Epithelial cell of proximal tubule (primary cell): ENCODE measurements at places on chromosomes 1 and 21. TPM values are rescaled to one million over a fixed set of nuclear protein-coding genes. Genes with fewer than 3 reads are reported as not detected.
A peak's percentile ranks its signal among the peaks of the same experiment; 100 is the strongest.

DNA sequence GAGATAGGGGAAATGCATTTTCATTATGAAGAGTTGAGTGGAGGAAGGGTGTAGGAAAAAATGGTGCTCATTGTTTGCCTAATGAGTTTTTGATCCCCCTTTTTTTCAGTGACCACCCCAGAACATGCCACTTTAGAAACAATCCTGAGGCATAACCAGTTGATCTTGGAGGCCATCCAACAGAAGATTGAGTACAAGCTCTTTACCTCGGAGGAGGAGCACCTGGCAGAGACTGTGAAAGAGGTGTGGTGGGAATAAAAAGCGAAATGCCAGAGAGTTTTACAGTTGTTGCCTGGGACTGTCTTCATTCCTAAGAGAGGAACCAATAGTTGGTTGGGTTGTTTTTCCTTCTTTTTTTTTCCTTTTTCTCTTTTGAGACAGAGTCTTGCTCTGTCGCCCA, 54.3 kb upstream of the EPHA8 start:
- no peak for DNase-seq

GRCh38 chr21:42508371-42508770, 5.3 kb upstream of the SLC37A1 start:
- no peak for DNase-seq

The LBR gene
- total RNA-seq = 51.7 and 92.0 TPM in 2 replicates

DNA sequence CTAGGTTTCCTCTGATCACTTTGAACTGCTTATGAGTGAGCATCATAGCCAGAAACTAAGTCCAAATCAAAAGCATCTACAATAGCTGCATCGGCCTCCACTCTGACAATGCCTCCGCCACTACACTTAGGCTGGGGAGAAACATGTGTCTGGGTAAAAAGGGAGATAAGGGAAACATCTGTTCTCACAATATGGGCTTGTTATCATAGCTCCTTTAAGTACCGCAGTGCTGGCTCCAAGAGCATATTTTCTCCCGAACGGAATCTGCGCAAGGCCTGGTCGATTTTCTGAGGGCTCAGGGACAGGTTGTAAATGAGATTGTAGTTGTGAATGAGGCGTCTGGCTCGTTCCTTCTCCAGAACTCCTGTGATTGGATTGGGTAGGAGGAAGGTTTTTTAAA, 63.9 kb upstream of the CYP2J2 start:
- no peak for DNase-seq

DNA sequence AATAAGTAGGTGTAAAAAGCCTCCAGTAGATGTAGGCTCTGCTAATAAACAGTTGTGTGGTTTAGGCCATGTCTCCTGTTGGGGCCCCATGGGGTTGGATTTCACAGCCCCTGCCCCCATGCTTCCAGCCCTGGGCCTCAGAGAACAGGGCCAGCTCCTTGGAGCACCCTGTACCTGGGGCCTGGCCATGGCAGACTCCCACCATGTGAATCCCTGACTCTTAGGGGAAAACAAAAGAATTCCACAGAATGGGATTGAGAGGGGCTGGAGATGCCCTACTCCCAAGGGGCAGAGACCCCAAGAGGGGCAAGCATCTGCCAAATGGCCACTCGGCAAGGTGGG, 11.5 kb downstream of the LRP8 start:
- no peak for DNase-seq

- no peak for DNase-seq
These were observed 4.4 kb upstream of the SLC27A3 start for GRCh38 chr1:153770797-153771196.

The LCA5L gene
- 0.23 and 0.65 TPM in 2 replicates for total RNA-seq

The SETSIP gene
- 0.14 TPM in 1 of 2 replicates, not detected in the other for total RNA-seq

DNA sequence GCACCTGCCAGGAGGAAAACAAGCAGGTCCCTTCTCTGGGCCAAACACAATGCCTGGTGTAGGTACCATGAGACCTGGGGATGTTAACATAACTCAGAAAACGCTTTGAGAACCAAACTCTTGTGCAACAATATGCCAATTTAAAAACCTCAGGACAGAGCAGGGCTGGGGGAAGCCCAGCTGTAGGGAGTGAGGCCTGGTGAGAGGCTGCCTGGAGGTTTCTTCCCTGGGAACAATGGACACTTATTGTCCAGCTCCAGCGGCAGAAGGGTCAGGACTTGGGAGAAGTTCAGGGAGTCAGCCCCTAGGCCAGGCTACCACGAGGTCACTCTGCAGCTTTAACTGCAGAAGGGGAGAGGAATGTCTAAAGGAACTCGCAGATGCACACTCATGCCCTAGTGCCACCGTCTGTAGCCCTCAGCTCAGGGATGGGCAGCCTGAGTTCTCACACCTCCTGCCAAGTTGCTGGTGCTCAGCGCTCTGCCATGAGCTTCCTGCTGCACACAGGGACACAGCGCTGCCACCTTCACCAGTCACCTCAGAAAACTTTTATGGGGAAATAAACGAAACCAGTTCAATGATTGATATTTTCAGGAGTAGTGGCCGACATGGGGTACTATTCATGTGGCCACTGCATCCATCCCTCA, 8.5 kb downstream of the GPR157 start:
- no peak for DNase-seq

The KCNT2 gene
- total RNA-seq = 0.80 and 1.7 TPM in 2 replicates

GRCh38 chr1:246306415-246307037, 200.6 kb downstream of the SMYD3 start:
- DNase-seq = no peak

- no peak for DNase-seq
These were observed 4.4 kb downstream of the NDUFS2 start for GRCh38 chr1:161206411-161207140.

GRCh38 chr1:85264150-85264549, 4.7 kb upstream of the C1orf52 start:
- DNase-seq = no peak

DNA sequence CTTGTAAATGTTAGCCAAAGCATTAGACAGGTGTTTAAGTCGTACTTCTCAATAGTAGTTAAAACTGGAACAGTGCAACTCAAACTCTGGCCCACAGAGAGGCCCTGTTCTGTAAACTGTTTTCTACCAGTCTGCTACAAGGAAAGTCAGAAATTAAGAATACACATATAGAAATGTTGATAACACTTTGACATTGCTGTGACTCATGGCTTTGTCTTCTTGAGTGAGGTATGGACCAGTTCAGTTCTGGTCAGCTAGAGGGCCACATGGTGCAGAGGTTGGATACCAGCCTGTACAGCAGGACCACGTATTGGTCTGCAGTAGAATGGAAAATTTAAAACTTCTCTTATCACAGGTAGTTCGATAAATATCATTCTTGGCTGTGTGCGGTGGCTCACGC, 22.3 kb downstream of the ZBTB8B start:
- DNase-seq = no peak

DNA sequence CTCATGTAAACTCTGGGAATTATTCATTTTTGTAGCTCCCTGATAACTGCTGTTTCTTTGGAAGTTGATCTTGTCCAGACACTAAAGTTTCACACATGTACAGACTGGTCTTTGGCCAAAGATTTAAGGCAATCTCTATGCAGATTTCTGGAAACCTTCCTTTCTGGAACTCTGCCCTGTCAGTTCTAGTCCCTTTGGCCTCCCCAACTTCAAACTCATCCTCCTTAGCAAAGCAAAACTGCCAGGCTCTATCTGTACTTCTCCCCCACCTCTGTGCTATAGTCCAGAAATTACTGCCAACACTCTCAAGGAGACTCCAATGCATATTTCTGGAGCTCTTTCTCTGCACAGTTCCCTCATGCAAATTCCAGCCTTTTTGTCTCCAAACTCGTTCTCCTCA, 36.5 kb downstream of the C1orf198 start:
- no peak for DNase-seq

DNA sequence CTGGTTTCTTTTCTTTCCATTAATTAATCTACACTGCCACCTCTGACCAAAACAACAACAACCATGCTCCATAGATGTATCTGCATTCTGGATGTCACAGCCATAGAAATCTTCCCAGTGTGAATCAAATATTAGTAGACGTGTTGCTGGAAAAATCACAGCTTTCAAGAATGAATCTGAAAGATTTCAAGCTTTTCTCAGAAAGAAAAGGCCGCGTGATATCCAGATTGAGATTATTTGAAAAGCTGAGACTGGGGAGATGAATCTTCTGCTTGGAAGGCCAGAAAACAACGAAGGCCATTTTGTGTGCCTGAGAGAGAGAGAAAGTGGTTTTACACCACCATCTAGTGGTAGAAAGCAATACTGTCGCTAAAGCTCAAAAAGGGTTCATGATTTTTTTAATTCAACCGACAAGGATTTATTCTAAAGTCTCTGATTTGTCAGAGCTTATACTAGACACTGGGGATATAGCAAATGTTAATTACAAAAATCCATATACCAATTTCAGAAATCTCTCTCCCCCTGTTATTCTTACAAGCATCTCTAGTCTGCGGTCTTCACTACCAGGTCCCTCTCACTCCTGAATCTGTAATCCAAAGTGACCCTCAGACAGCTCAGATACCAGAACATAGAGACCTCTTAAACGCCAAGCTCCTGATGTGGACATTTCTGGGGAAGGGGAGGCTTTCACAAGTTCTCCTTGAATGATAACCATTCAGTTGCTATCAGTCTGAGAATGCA, 87.5 kb upstream of the SGIP1 start:
- DNase-seq = peak; percentile 29

DNA sequence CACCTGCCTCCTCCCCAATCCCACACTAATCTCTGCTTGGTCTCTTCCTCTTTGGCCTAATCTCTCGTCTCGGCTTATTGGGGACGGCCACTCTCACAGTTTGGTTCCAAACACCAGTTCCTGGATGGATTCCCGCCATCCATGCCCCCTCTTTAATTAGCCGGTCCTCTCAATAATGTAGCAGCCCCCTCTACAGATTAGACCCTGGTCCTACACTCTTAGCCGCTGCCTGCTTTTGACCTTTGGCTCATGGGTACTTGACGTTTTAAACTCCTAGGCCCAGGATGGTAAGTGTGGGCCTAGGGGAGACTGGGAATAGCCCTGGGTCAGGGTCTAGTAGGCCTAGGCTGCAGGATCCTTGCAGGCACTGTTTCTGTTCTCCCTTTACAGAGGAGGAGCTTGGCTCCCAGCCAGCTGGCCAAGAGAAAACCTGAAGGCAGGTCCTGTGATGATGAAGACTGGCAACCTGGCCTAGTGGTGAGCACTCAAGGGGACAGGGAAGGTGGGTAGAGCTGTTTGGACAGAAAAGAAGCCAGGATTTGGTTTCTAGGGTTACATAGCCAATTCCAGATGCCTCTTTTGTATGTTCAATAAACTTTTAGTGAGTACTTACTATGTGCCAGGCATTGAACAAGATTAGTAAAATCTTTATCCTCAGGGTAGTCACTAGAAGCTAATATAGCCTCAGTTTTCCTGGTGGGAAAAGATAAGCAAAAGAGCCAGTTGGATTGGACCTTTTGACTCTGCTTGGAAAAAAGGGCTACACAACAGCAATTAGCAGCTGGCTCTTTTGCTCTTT, 758 bp downstream of the RAD54L start:
- DNase-seq = no peak

- no peak for DNase-seq
These were observed 24.2 kb upstream of the PHTF1 start for GRCh38 chr1:113783254-113784103.

GRCh38 chr1:88982055-88982454, 10.4 kb downstream of the KYAT3 start:
- DNase-seq = no peak

The AZIN2 gene
- 0.98 and 9.6 TPM in 2 replicates for total RNA-seq

DNA sequence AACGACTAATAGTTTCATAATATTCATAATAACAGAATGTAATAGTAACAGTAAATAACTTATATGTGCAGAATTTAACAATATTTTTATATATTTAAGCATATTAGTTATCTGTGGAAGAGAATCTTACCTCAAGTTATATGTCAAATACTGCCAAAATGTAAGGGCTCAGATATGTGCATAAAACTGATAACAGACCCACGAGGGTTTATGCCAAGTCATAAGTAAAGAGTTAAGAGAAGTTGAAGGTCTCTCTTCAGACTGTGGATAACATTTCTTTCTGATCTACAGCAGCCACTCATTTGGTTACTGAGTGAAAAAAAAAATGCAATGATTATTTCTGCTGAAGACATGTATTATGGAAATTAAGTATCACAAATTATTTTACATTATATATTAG, 1167.8 kb upstream of the NCAM2 start:
- no peak for DNase-seq

- DNase-seq = no peak
These were observed 13.9 kb downstream of the AKR7A3 start for GRCh38 chr1:19274636-19275035.

The G0S2 gene
- 12.9 and 41.0 TPM in 2 replicates for total RNA-seq

The TSPAN2 gene
- total RNA-seq = 4.6 and 5.0 TPM in 2 replicates

The CLDN8 gene
- total RNA-seq = not detected in 2 replicates

The TTC34 gene
- 0.07 and 0.46 TPM in 2 replicates for total RNA-seq

The SH3GLB1 gene
- total RNA-seq = 19.7 and 26.4 TPM in 2 replicates

DNA sequence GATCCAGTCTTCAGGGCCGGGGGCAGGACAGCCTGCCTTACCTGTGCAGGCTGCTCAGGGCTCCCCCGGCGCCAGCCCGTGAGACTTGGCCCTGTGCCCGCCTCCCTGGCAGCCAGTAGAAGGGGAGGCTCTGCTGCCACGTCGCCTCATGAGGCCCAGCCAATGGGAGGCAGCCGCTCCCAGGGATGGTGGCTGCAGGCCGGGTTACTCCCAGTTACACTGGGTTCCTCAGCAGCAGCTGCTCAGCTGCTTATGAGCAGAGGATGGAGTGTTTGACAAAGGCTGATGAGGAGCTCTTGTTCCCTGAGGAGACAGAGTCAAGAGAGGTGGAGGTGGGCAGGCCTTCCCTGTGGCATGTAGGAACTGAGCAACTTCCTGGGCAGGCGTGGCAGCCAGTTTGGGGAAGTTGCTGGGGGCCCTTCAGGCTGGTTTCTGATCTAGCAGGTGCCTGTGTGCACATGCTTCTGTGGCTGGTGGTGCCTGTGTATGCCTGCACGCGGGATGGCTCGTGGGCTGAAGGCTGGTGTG, 5.5 kb downstream of the MFSD2A start:
- DNase-seq = no peak

The MYBPH gene
- total RNA-seq = not detected in 2 replicates

GRCh38 chr1:65419681-65420589, 533 bp upstream of the LEPR start:
- no peak for DNase-seq

The C1orf87 gene
- total RNA-seq = 0.17 TPM in 1 of 2 replicates, not detected in the other

DNA sequence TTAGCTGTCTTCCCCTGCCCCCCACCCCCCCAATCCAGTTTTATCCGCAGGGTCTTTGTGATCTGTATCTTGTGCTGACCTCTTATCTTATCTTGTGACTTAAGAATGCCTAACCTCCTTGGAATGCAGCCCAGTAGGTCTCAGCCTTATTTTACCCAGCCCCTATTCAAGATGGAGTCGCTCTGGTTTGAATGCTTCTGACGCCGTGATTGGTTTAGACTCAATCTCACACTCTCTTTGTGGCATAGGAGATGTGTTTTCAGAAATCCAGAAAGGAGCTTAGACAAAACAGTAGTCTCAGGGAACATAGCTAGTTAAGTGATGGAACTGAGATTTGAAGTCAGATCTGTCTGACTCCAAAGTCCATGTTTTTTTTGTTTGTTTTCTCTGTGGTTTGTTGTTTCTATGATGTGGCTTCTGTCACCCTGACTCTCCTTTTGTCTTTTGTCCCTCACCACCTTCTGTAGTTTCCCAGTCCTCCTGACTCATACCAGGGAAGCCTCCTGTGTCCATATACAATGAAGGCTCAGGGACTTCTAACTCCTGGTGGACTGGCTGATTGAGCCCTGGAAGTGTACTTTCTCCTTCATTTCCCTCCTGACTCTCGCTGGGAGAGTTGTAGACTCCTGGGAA, 18.1 kb upstream of the USP24 start:
- no peak for DNase-seq

The LMX1A gene
- total RNA-seq = not detected in 2 replicates

GRCh38 chr1:156376958-156377919, 8.2 kb downstream of the RHBG start:
- DNase-seq = no peak

GRCh38 chr1:152543820-152544219, 22.8 kb downstream of the LCE3E start:
- no peak for DNase-seq
